ENCODE measurements at places on chromosomes 1 and 21. TPM values are rescaled to one million over a fixed set of nuclear protein-coding genes. Genes with fewer than 3 reads are reported as not detected.

Gene C4BPA
- total RNA-seq: 1.5 TPM

GRCh38 chr1:30751830-30752650 is 5.5 kb downstream of the LAPTM5 start:
- DNase-seq: no peak

- DNase-seq: no peak
These were observed 4.1 kb downstream of the FLVCR1 start for GRCh38 chr1:212862111-212862690.

- no peak for DNase-seq
These were observed 29.1 kb upstream of the CNN3 start for GRCh38 chr1:94955767-94956632.

DNA sequence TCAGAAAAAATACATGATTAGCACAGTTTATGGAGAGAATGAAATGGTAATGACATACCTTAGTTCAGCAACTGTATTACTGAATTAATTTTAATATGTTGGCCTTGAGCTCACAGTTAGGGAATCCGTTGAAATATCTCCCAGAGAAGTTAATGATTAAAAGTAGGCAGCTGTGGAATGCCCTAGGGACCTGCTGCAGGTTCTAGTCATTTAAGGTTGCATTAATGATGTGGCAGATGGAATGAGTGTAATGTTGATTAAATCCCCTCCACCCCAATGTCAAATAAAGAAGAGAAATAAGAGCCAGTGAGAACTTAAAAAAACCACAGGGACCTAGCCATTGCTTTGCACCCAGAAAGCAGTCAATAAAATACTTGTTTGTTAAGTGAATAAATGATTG is 40.3 kb upstream of the TRIM45 start:
- no peak for DNase-seq

Measured in mucosa of descending colon (tissue), 3 donors.